Ecto neural progenitor cell (in vitro differentiated cells): ENCODE measurements at places on chromosomes 11 and 22.

GRCh38 chr11:115334932-115335788, 169.1 kb downstream of the CADM1 start:
- no peak for DNase-seq

GRCh38 chr11:35971841-35972422, 28.1 kb downstream of the LDLRAD3 start:
- DNase-seq: no peak

GRCh38 chr11:131999955-132000354, 629.5 kb downstream of the NTM start:
- DNase-seq: no peak

DNA sequence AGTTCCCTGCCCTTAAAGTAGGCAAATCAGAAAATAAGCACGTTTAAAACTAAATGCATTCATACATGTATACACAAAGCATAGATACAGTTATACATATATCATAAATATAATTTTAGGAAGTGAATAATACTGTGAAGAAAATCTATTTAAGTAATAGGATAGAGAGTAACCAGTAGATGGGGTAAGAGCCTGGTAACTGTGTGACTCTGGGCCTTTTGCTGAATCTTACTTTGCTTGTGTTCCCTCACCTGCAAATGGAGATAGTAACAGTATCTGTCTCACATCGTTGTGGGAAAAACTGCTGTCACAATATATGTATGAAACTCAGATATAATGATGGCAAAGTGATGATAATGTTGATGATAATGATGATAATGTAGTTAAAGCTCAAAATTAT, 29.9 kb downstream of the MS4A2 start:
- DNase-seq: no peak

DNA sequence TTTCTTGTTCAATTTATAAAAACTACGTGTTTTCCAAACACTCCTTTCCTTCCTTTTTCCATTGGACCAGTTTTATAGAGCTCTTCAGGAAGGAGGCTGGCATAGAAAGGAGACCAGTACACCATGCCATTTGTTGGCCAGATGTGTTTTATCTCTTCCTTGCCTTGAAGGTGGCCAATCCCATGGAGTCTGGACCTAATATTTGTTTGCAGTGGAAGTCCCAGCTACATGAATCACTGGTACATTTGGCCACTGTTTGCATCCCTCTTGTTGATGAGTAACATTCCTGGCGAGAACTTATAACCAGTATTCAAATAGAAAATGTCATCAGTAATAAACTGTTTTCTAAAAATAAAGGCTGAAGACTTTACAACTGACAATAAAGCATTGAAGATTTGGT, 110.2 kb downstream of the ANO3 start:
- no peak for DNase-seq

DNA sequence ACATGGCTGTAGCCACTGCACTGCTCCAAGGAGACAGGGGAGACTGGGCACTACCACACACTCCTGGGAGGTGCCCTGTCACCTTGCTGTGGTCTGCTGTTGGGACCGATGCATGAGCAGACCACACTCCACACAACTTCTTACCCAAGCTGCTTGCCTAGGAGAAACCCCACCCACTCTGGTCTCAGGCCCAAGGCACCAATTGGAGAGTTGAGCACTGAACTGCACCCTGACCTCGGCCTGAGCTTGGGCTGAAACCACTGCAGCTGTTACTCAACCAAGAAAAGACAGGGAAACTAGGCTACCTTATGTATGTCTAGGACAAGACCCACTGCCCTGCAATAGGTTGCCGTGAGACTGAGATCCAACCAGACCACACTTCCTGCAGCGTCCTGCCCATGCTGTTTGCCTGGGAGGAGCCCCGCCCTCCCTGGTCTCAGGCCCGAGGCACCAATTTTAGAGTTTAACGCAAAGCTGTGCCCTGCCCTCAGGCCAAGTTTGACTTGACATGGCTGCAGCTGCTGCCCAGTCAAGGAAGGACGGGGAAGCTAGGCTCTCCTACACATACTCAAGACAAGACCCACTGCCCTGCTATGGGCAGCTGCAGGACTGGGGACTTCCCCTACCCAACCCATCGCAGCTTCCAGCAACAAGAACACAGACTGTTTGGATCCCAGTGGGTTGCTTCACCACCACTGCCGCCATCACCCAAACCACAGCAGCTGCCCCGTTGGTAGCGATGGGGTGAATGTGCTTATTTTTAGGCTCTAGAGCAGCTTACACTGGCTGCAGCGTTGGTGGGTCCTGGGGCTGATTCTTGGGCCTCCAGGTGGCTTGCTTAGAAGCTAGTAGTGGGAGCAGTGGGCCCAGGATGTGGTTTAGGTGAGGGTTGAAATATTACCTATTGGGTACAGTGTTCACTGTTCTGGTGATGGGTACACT, 66.8 kb downstream of the BRD1 start:
- peak; percentile 37 for DNase-seq

GRCh38 chr11:128022007-128022368, 565.4 kb downstream of the ETS1 start:
- DNase-seq: no peak

GRCh38 chr22:31802575-31802974, 48.8 kb downstream of the DEPDC5 start:
- no peak for DNase-seq

- no peak for DNase-seq
Observed at GRCh38 chr11:46920755-46921154, 2.4 kb upstream of the LRP4 start.

DNA sequence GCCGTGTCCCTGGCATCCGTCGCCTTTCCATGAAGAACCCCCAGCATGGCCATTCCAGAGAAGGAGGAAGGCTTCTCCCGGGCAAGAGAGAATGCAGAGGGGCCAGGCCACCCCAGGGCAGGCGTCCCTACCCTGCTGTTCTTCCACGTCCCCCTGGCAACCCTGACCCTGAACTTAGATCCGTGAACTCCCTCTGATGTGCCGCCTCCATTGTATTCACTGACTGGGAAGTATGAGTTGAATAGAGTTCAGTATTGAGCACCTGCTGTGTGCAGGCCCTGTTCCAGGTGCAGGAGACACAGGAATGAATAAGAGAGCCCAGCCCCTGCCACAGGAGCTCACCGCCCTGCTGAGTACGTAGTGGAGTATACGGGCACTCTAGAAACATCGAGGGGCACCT, 29.1 kb upstream of the RELT start:
- no peak for DNase-seq

- DNase-seq: no peak
Observed at GRCh38 chr11:85903406-85903805, 48.2 kb downstream of the CCDC83 start.

DNA sequence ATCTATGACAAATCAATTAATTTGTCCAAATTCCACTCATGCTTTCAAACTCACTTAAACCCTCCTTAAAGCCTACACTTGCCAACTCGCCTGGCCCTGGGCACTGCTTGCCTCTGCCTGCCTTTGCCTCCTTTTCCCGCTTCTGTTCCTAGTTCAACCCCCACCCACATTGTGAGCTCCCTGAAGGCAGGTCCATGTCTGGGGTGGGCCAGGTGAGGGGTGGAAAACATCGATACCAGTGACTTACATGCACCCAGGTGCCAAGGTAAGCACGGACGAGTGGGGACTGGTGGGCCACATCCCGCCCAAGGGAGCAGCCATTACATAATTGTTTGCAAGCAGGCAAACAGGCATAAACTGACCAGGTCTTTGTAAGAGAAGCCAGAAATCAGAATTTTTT, 146.2 kb downstream of the ST3GAL4 start:
- DNase-seq: no peak

DNA sequence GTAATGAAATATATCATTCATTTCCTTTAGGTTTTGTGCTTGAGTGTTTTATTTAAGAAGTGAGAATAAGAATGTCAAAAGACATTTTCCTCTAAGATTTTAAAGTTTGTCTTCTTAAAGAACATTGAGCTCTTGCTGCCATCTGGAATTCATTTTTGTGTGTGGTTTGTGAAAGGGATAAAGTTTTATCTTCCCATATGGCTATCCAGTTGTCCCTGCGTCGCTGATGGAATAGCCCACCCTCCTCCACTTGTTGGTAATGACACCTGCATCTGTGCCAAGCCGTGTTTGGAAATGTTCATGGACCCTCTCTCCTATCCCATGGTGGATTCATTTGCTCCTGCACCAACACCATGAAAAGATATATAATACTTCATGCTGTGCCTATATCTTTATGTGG, 901.5 kb downstream of the BRD1 start:
- DNase-seq: no peak
